ENCODE measurements at places on chromosomes 6 and 20. TPM values are rescaled to one million over a fixed set of nuclear protein-coding genes. Genes with fewer than 3 reads are reported as not detected.

CLPSL1 gene
- total RNA-seq, result not detected

CLPSL2 gene
- total RNA-seq, result not detected

CYP39A1 gene
- not detected for total RNA-seq

ZHX3 gene
- total RNA-seq, result 14.8 TPM

CYP21A2 gene
- total RNA-seq, result 1.3 TPM

PROKR2 gene
- total RNA-seq, result not detected

SLPI gene
- total RNA-seq, result 0.67 TPM

PPT2 gene
- 83.2 TPM for total RNA-seq

HACE1 gene
- 10.1 TPM for total RNA-seq

C6orf58 gene
- not detected for total RNA-seq

MAP3K7 gene
- total RNA-seq, result 34.8 TPM

FAM83B gene
- total RNA-seq, result not detected

SNPH gene
- 3.9 TPM for total RNA-seq
